ENCODE measurements at places on chromosomes 2 and 18. TPM values are rescaled to one million over a fixed set of nuclear protein-coding genes. Genes with fewer than 3 reads are reported as not detected.

GRCh38 chr2:26848336-26849055, 564 bp downstream of the DPYSL5 start:
- no peak for DNase-seq

GRCh38 chr2:81050580-81051095, 746.1 kb upstream of the LRRTM1 start:
- no peak for DNase-seq

DNA sequence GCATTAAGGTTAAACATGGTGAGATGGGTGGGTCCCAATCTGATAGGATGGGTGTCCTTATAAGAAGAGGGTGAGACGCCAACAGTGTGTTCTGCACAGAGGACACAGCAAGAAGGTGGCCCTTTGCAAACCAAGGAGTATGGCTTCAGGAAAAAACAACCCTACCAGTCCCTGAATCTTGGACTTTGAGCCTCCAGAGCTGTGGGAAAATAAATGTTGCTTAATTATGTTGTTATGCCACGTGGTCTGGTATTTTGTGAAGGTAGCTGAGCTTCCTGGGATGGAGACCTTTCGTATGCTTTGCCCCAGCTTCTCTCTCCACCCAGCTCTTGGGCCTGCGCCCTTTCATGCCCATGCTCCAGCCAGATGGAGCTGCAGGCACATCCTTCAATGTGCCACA, 114.2 kb upstream of the EPC2 start:
- no peak for DNase-seq

DNA sequence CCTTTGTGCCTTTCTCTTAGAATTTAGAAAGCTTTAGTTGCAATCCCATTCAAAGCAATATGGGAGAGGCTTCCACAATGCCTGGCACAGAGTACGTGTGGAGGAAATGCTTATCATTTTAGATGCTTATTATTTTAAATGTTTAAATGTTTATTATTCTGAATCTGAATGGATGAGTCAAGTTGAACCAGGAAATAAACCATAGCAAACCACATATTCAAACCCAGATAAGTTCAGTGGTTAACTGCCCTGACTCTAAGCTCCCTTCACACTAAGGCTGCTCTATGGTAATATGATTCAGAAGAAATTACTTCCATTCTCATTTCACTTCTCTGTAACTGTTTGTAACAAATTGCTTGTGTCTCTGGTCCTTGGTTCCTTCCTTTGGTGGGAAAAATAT, 5.2 kb upstream of the PPP4R1 start:
- no peak for DNase-seq

GRCh38 chr2:101127319-101128056, 23.7 kb downstream of the TBC1D8 start:
- DNase-seq: no peak

DNA sequence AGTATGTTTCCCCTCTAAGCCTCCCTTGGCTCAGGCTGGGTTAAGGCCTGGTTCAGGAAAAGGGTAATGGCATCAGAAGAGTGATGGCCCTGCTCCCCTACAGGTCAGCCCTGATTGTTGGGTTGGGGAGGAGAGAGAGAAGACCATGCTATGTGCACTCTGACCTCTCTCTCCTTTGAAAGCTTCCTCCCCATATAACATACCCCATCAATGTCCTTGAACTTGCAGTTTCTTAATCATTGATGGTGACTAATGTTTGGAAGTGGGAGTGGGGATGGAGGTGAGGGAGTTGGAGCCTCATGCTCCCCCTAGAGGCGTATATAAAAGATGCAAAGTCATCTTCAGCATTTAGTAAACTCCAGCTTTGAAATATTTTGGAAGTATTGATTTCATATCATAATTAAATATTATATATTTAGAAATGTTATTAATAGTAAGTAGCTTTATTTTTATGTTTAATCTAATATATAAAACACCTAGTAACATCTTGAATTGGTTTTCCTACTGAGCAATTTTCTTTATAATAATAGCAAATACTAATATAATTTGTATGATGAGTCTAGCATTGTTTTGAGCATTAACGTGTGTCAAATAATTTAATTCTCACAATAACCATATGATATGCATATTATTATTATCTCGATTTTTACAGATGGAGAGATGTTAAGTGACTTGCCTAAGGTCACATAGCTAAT, 8.8 kb downstream of the PLCL1 start:
- DNase-seq: no peak

DNA sequence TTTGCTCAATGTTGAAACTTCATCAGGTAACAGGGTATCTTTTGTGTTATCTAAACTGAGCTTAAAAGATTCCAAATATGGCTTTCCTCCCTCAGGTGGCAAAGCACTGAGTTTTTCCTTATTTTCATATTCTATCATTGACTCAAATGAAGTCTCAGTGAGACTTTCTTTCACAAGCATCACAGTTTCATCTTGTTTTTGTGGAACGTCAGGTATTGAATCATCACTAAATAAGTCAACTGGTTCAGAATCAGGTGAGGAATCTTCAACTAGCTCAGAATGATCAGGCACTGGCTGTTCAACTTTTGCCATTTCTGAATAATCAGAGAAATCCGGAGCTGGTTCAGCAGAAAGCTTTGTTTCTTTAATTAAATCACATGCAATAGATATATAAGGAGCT, 24.6 kb downstream of the RTN4 start:
- DNase-seq: no peak

GRCh38 chr2:114316532-114317300, 125.7 kb upstream of the DPP10 start:
- DNase-seq: no peak

- DNase-seq: no peak
These were observed 10.6 kb downstream of the PTPRM start for GRCh38 chr18:7577706-7578105.

DNA sequence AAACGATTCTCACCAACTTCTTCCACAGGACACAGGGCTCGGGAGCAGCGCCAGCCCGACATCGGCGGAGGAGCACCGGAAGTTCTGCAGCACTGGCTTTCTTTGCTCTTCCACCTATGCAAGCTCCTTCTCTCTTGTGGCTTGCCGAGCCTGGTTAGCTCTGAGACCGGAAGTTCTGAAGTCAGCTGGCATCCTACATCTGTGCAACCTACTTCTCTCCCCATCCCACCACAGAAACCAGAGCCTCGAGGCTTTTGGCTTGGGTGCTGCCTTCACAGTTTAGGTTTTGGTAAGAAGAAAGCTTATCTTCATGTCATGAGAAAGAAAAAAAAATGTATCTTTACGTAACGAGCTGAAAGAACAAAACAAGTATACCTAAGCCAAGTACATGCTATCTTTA, 111.7 kb downstream of the ANKRD44 start:
- peak; percentile 45 for DNase-seq

DNA sequence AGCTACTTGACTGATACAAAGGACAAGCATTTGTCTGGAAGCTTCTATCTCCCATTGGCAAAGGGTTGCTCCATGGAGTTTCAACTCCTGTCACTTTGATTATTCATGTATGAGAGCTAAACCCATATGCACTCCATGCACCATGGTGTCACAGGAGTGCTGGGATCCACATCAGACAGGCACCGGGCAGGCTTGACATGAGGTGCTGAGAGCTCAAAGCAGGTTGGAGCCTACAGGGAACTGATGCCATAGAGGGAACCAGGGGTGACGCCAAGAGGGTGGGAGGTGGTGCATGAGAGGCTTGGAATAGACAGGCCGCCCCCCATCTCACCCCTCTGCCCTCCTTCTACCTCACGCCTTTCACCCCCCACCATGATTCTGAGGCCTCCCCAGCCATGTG, 199.8 kb upstream of the CCDC68 start:
- no peak for DNase-seq

DNA sequence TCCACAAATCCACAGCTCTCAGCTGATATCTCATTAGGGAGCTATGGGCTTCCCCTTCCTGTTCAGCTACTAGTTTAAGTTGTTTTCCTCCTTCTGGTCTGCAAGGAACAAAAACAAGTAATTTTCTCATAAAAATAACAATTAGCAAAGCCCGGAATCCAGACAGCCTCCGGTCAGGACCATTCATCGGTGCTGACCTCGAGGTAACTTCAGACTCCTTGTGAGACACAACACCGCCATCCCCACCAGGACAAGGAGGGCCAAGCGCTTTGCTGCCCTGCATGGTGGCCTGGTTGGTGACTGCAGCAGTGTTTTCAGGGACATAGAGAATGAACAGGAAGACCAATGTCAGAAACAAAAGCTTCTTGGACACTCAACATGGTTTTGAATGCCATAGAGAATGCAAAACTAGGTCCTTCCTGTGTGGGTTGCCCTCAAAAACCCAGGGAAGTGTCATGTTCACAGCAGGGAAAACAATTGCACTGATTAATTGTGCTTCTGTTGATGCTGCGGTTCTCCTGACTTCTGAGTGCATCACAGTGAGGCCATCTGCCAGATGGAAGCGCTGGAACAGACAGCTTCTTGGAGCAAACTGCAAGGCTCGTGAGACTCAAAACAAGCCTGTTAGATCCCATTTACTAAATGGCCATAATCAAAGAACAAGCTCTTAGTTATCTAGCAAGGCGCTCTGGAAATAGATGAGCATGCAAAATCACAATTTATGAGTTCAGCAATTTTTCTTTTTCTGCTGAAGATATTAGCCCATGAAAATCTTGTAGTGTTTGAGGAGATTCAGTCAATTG, 77.1 kb downstream of the HS1BP3 start:
- no peak for DNase-seq

GRCh38 chr2:188975497-188976102, 1.4 kb downstream of the COL3A1 start:
- DNase-seq: no peak

GRCh38 chr2:86305915-86306254, 31.5 kb downstream of the REEP1 start:
- DNase-seq: no peak

GRCh38 chr18:45997700-45998151, 30.6 kb upstream of the EPG5 start:
- DNase-seq: no peak

- no peak for DNase-seq
These were observed 16.0 kb downstream of the HIBCH start for GRCh38 chr2:190303647-190304046.

DNA sequence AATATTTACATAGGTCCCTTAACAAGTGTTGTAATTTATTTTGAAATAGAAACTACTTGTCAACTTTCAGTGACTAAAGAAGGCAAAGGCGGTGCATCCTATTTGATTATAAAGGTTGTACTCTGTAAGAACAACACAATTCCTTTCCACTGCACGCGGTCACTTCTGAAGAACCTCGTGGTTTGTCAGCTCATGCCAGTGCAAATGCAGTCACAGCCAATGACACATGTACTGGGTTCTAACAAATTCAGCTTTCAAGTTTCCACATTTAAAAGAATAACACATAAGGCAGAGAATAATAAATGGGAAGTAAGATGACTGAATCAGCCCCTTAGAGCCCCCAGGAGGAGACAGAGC, 39.7 kb downstream of the CYB5A start:
- no peak for DNase-seq

DNA sequence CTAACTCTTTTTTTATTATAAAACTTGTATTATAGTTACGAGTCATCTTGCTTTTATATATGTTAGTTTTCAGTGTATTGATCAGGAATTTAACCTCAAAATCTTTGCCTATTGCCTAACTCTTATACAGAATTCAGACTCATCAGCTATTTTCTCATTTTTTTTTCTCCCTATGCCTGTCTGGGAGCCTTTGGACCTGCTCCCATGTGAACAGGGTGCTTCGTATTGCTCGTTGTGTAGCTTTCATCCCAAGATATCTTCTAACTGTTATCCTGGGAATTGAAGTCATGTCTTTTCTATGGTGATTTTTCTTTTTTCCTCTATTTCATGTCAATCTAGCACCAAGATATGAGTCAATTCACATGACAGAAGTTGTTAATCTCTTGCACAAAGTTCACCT, 814.0 kb downstream of the SLC4A3 start:
- DNase-seq: no peak

DNA sequence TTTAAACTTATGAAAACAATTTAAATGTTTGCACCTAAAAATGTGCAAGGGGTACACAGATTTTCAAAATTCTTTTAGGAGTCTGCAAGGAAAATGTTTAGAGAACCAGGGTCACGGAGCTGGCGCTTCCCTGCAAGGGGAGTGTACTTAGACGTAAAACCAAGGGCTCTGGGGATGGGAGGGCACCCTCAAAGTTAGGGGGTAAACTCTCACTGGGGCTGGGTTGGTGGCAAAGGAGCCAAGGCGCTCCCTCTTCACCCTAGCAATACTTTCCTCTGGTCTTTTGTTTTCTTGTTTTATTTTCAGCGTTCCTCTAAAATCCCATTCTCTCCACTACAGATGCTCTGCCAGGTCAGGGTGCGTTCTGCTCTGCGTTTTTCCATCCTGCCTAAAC, 20.0 kb downstream of the TMEM247 start:
- DNase-seq: no peak

DNA sequence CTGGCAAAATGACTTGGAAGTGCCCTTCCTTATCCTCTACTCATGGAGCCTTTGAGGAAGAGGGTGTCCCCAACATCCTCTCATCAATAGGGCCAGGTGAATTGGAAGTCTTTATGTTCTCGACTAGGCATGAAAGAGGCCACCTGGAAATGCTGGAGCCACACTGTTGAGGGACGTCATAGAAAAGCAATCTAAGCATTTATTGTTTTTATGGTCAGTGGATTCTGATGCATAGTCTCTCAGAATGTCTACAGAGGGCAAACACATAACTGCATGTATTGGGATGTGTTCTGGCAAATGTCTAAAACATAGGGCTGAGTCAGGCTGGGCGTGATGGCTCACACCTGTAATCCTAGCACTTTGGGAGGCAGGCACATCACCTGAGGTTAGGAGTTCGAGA, 246.6 kb upstream of the SP5 start:
- no peak for DNase-seq

CFAP65 gene
- not detected for total RNA-seq

CGREF1 gene
- 6.1 TPM for total RNA-seq

PGAP1 gene
- total RNA-seq: 8.5 TPM

GALNT14 gene
- 23.7 TPM for total RNA-seq

UGT1A5 gene
- total RNA-seq: 9.7 TPM

ATG16L1 gene
- 24.4 TPM for total RNA-seq

CCDC93 gene
- 20.4 TPM for total RNA-seq

CD28 gene
- 0.82 TPM for total RNA-seq

NOP58 gene
- 71.7 TPM for total RNA-seq

MAP3K19 gene
- not detected for total RNA-seq

MAPK4 gene
- total RNA-seq: 3.1 TPM

RMND5A gene
- 44.9 TPM for total RNA-seq

AQP12B gene
- not detected for total RNA-seq

CLEC4F gene
- total RNA-seq: not detected

Data from esophagus squamous epithelium (tissue), 5 donors.